Activated effector memory CD4-positive, alpha-beta T cell treated with Interleukin-2 at 50 U/mL for 16 hours (primary cell): ENCODE measurements at places on chromosomes 12 and 14.

- DNase-seq, result no peak
These were observed 570 bp upstream of the MRPS35 start for GRCh38 chr12:27709932-27710591.

DNA sequence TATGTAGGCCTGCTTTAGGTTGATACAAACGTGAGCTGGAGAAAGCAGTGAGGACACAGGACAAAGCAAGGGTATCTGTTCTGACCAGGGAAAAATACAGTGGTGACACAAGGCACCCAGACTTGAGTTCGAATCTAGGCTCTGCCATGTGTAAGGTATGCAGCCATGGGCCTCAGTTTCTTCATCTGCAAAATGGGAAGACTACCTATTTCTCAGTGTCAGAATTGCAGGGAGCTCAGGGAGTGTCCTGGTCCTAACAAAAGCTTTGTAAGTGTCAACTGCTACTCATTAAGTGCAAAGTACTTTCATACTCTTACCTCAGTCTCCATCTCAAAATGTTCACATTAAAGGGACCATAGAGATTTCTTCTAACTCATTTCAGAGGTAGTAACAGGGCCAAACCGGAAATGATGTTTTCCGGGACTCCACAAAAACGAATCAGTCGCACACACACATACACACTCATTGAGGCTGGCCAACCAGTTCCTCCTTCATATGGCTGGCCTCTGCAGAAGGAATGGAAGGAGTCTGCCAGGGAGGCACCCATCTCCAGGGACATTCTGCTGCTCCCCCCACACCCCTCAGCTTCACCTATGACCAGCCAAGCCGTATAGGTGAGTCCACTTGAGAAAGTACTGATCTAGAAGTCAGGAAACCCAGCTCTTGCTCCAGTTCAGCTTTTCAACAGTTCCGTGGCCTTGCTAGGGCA lies 7.8 kb downstream of the CTDSP2 start:
- DNase-seq, result no peak

GRCh38 chr12:57736741-57737466 lies 1.6 kb downstream of the AGAP2 start:
- DNase-seq, result no peak

DNA sequence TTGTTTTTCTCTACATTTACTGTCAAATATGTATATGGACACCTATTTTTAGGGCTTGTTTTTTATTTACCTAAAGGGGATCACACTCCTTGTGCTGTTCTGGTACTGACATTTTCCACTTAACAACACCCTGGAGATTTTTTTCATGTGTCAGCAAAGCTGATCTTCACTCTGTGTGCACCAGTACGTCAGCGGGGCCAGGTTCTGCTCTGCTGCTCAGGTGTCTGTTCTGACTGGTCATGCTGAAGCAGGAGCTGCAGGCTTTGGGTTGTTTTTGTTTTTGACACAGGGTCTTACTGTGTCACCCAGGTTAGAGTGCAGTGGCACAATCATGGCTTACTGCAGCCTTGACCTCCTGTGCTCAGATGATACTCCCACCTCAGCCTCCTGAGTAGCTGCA lies 81.9 kb upstream of the CCND2 start:
- DNase-seq, result no peak

- no peak for DNase-seq
These were observed 269.0 kb downstream of the KCNH5 start for GRCh38 chr14:62776300-62776699.

- DNase-seq, result no peak
These were observed 89.4 kb downstream of the ITPK1 start for GRCh38 chr14:93026339-93026738.

DNA sequence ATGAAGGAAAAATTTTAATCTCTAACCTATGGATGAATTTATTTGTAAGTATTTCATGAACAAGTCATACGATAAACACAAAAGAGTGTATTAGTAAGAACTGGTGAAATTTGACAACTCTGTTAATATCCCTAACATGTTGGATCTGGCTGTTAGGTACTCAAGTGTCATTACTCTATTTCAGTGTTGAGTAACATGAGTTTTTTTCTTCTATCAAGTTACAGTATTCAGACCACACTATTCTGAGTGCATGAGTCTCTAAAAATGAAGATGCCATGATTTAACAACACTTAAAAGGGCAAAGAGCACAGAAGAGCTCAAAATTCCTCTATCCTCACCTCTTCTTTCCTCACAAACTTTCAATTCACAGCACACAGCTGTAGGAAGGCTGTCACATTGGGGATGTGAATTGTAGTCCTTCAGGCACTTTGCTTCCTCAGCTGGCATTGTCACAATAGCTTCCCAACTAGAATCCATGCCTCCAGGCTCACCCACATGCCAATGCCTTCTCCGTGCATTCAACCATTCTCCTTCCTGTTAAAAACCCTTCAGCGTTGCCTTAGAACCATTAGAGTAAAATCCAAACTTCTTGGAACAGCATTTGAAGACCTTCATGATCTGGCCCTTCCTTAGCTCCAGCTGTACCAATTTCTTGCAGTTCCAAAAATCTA lies 73.7 kb upstream of the DBX2 start:
- no peak for DNase-seq

DNA sequence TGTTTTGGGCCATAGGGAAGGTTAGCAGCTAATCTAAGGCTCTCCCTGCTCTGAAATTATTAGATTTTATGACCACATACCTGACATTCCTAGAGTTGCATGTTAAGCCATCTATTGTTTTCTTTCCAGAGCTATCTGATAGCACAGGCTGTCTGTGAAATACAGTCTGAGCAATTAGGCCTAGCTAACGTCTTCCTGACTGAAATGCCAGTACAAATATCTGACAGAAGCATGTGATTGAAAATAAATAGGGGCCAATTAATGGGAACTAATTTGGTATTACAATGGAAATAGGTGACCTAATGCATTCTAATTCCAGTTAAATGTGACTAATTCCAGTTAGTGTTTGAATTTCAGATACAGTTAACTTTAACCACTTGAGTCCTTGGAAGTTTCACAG lies 115.2 kb downstream of the C12orf75 start:
- no peak for DNase-seq

DNA sequence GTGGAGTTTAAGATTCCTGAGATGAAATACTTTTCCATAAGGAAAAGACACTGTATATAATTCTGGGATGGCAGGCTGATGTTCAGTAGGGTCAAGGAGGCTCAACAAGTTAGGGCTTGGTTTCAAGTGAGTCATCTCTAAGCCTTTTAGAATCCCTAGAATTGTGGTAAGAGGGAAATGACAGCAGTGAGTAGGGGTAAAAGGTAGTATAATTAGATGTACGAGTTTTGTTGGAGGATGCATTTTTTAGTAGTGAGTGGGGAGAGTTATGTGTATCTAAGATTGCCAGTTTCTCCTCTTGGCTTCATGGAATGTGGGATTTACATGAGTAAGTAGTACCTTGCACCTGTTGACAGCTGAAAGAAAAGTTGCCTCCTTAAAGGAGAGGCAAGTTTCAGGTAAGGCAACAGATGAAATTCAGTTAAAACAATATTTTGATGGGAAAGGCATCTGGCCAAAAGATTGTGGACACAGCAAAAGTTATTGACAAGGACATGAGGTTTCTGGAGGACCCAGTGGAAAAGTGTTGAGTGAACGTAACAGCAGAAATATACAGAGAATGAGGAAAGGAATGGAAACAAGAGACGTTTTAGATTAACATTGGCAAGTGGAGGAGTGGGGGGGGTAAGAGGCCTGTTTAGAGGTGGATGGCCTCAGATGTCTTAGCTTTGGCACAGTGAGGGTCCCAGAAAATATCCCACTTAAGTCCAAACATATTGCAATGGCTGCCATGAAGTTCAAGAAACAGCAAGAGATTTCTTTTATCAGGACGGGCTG lies 21.8 kb downstream of the LMO3 start:
- DNase-seq, result no peak

GRCh38 chr14:90698379-90698869 lies 117.8 kb downstream of the TTC7B start:
- DNase-seq, result no peak

DNA sequence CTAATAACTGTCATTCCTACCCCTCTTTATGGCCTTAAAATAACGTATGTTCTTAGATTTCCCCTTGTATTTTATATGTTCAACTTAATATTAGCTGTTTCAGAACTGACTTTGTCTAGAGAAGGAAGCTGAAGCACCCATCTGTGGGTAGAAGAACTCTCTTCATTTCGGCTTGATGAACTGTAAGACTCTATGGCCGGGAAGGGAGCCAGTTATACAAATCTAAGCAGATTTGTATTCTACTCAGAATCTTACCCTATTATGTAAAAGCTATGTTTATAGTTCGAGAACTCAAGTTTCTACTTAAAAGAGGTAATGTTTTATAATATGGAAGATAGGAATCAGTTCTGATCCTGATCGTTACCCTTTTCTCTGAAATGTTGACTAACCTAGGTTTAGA lies 390.9 kb upstream of the PRICKLE1 start:
- no peak for DNase-seq

DNA sequence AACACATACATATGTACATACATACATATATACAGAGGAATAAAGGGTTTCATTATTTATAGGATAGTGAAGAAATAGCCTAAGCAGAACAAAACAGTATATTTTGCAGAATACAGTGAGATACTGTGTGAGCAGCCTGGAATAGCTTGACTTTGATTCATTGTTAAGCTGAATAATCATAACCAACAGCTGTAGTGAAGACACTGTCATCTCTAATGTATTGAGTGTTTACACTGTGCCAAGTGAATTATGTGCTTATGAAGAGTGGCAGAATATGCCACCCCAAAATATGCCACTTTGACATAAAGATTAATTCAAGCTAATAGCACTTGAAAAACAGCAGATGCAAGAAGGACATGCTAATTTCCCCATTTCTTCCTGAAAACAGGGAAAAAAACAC lies 48.2 kb upstream of the LRFN5 start:
- DNase-seq, result no peak

GRCh38 chr12:74394647-74395046 lies 143.0 kb upstream of the ATXN7L3B start:
- DNase-seq, result no peak

GRCh38 chr14:104515059-104515810 lies 64.3 kb upstream of the C14orf180 start:
- DNase-seq, result no peak

DNA sequence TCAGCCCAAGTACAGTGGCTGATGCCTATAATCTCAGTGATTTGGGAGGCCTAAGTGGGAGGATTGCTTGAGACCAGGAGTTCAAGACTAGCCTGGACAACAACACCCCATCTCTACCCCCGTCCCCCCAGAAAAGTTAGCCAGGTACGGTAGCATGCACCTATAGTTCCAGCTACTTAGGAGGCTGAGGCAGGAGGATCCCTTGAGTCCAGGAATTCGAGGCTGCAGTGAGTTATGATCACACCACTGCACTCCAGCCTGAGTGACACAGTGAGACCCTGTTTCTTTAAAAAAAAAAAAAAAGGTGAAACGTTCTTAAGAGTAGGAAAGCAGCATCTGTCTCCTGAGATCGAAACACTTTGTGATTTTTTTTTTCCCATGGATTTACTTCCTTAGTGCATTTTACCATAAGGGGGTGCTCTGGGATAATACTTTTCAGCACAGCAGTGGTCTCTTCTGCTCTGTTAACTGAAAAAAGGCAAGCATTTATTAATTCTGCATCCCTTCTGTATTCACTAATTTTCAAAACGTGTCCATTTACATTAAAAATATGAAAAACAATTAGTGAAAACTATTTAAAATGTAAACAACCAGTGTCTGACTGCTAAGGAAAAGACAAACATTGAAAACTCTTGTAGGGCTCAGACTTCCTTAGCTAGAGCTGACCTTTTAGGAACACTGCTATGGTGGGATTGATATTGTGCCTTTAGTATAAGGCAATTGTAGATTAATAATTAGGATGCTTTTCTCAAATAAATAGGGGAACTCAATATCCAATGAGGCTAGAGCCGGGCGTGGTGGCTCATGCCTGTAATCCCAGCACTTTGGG lies 31.2 kb upstream of the USP44 start:
- DNase-seq, result no peak

- DNase-seq, result no peak
These were observed 132.5 kb upstream of the FOXN3 start for GRCh38 chr14:89549381-89550125.

GRCh38 chr12:103140286-103140685 lies 182.8 kb downstream of the ASCL1 start:
- no peak for DNase-seq

GRCh38 chr12:47835831-47836155 lies 16.1 kb upstream of the HDAC7 start:
- DNase-seq, result no peak

DNA sequence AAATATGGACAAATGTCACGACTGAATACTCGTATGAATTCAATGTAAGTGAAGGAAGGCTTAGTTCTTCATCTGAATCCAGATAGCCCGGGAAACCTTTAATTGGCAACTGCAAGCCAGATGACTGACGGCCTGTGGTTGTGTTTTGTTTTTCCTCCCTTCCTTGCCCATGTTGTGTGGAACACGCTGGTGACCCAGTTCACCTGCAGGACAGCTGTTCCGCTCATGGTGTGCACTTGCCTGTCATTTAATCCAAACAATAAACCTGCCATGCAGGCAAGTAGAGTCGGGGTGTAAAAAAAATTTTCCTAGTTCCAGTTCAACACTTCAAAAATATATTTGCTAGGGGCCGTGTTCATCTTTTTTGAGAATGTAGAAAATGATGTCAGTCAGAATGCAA lies 88.0 kb downstream of the TMEM132D start:
- DNase-seq, result no peak

GRCh38 chr14:20614038-20614840 lies 23.1 kb upstream of the RNASE12 start:
- no peak for DNase-seq

DNA sequence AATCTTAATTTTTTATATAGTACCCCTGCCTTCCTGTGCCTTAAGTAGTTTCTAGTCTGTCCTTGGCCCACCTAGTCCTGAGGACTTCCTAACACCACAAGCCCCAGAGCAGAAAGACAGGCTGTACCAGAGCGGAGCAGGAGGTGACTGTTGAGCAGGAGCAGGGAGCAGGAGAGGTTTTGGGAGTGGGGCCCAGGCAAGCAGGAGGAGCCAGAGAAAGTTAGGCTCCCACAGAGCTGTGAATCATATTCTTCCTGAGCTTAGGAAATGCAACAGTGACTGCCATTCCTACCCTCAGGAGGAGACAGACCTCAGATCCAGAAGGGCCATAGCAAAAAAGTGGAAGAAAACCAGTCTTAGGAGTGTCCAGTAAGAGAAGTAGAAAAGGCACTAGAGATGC lies 28.3 kb upstream of the COL2A1 start:
- DNase-seq, result no peak

DNA sequence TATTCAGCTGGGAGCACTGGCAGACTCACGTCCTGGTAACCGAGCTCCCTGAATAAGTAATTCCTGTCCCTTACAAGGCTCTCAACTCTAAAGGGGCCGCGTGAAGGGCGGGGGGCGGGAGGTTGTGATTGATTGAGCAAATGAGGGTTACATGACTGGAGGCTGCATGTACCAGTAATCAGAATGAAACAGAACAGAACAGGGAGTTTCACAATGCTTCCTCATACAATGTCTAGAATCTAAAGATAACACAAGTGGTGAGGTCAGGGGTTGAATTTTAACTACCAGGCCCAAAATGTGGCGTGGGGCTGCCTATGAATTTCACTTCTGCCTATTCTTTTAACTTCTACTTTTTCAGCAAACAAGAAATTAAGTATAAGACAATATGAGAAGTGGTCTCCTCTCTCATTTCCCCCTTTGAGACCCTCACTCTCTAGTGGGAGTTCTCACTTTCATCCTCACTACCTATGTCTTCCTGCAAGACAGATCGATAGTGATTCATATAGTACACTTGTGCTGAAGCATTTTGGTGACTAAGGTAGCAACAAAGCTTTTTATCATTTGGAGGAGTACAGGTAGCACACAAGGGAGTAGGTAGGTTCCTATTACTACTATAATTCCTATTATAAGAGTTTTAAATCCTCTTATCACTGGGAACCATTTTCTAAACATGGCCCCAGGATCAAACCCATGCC lies 239.8 kb downstream of the KTN1 start:
- DNase-seq, result no peak

GRCh38 chr14:90513161-90514014 lies 116.6 kb downstream of the CALM1 start:
- no peak for DNase-seq
